ENCODE measurements at places on chromosomes 11 and 22. TPM values are rescaled to one million over a fixed set of nuclear protein-coding genes. Genes with fewer than 3 reads are reported as not detected.

Gene MAPK12
- total RNA-seq: 11.5 TPM

Gene LRRC75B
- 17.3 TPM for total RNA-seq

Gene HSPB2
- 1.3 TPM for total RNA-seq

Gene SYT12
- 26.3 TPM for total RNA-seq

Gene SSTR3
- not detected for total RNA-seq

Gene BMAL1
- 33.7 TPM for total RNA-seq

Gene C22orf42
- not detected for total RNA-seq

Gene ELFN2
- total RNA-seq: 6.1 TPM

Gene SHISAL1
- total RNA-seq: 3.9 TPM

Gene LINC01488
- not detected for total RNA-seq

Gene MMP8
- not detected for total RNA-seq

Gene OR8B3
- not detected for total RNA-seq

Gene APOA1
- not detected for total RNA-seq

Gene CECR2
- 0.50 TPM for total RNA-seq

Gene CCDC188
- total RNA-seq: 0.17 TPM

Gene AIFM3
- 0.69 TPM for total RNA-seq

Gene AASDHPPT
- 41.8 TPM for total RNA-seq

Gene KIRREL3
- total RNA-seq: not detected

Gene IFITM5
- not detected for total RNA-seq

Gene TSGA10IP
- not detected for total RNA-seq

Gene DUSP8
- 1.4 TPM for total RNA-seq

Gene KDM4D
- total RNA-seq: 0.91 TPM

Gene JAML
- not detected for total RNA-seq

Gene PKDREJ
- total RNA-seq: not detected

Gene YWHAH
- 153 TPM for total RNA-seq

Gene TMEM45B
- 0.61 TPM for total RNA-seq

Gene TSPAN18
- not detected for total RNA-seq

Gene OR8G1
- total RNA-seq: not detected

Gene CARD16
- total RNA-seq: 2.8 TPM

Gene FIBIN
- total RNA-seq: 3.4 TPM

Gene LRP4
- 5.7 TPM for total RNA-seq

Gene SLC22A25
- total RNA-seq: not detected

Gene OR10D3
- total RNA-seq: not detected

Gene ADM2
- total RNA-seq: 21.2 TPM

Gene VPS37C
- 17.1 TPM for total RNA-seq

Gene MFRP
- not detected for total RNA-seq

Gene ACAT1
- total RNA-seq: 51.7 TPM

Gene MS4A14
- total RNA-seq: not detected

Gene CUL5
- total RNA-seq: 29.8 TPM

Gene BBOX1
- total RNA-seq: 2.0 TPM

Gene OR51B4
- not detected for total RNA-seq

Gene ST14
- 58.6 TPM for total RNA-seq

Gene DNAJB13
- total RNA-seq: not detected

Gene OR52N4
- not detected for total RNA-seq

Gene PDGFD
- 3.5 TPM for total RNA-seq

Gene ATG2A
- total RNA-seq: 21.0 TPM

Gene TRPM5
- not detected for total RNA-seq

Gene NXPE4
- total RNA-seq: not detected

Gene CNTN5
- not detected for total RNA-seq

Gene PLAAT5
- under 0.01 TPM for total RNA-seq
